ENCODE measurements at places on chromosomes 1 and 21.

DNA sequence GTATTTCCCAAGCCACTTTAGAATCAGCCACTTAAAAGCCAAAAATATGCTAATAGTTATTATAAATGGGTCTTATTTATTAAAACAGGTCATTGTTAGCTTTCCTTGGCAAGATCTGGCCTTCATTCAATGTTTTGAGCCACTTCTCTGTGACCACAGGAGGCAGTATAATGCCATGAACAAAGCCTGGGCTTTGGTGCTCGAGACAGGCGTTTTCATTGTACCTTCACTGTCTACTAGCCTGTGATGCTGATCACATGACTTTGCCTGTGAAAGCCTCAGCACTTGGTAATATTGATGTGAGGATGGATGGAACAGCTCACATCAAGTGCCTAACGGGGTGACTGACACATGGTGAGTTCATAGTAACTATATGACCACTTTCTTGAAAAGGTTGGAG, 217.0 kb downstream of the RWDD3 start:
- no peak for DNase-seq

- no peak for DNase-seq
Measured at GRCh38 chr1:107795994-107796393, 169.0 kb downstream of the VAV3 start.

DNA sequence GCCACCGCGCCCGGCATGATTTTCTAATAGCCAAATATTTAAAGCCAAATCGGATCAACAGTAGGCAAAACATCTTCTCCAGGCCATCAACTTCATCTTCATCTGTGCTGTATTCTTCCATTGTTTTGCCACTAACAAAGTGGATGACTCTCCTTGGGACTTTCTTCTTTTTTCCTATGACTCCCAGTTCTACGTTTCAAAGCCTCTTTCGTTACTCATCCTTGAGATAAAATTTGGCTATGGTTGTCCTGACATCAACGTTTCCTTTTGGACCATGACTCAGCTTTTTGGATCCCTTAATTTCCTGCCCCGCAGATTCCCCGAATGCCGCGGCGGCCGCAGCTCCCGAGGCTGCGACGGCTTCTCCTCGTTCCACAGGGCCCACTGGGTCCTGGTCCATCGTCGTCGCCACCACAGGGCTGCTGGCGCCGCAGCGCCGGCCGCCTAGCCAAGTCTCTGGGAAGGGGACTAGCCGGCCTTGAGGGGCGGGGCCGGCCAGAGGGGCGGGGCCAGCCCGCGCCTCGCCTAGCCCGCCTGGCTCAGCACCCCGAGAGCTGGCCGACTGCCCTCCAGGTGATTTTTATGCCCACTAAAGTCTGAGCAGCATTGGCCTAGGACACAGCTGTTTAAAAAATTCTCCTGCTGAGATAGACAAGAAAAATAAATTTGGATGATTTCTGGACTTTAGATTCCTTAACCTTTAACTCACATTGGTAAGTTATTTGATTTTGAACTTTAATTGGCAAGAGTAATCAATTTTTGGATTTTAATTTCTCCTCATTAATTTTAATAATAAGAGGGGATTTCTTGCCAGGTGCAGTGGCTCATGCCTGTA, 93.9 kb downstream of the ADCY10 start:
- DNase-seq = no peak

GRCh38 chr1:188782220-188782841, 1695.3 kb downstream of the BRINP3 start:
- DNase-seq = no peak

All from stimulated activated CD8-positive, alpha-beta memory T cell treated with anti-CD3 and anti-CD28 coated beads, Interleukin-7, amount 100 ng/mL, for 48 hours (primary cell).